ENCODE measurements at places on chromosomes 4 and X.

DNA sequence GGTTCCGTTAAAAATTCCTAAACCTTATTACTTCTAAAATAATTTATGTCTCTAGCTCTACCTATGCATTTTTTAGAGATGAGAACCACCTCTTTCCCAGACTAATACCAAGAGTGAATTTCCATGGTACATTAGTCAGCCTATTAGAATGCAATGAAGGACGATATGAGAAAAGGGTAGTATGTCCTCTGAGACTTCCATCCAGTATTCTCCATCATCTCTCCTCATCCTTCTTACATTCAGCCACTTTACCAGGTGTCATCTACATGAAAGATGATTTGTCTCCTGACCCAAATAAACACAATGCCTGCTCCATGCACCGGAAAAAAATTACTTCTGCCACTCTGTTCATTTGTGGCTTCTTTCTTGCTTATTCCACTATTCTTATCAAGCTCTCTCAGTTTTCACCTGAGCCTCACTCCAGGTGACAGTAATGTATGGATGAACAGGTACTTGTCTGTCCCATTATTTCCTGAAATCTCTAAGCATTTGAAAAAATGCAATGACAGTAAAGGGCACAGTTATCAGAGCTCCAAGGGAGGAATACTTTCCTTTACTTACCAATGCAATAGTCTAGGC is 97.9 kb downstream of the MAB21L2 start:
- no peak for DNase-seq

- DNase-seq: no peak
Measured at GRCh38 chr4:110610940-110611831, 11.7 kb downstream of the PITX2 start.

DNA sequence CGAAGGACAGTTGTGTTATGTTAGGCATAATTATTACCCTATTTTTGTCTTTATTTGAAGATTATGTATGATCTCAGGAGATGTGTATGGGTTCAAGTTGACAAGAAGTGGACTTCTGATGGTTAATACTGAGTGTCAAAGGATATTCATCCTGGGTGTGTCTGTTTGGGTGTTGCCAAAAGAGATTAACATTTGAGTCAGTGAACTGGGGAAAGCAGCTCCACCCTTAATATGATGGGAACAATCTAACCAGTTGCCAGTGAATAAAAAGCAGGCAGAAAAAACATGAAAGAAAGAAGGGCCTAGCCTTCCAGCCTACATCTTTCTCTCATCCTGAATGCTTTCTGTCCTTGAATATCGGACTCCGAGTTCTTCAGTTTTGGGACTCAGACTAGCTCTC is 332.6 kb downstream of the DTHD1 start:
- no peak for DNase-seq

DNA sequence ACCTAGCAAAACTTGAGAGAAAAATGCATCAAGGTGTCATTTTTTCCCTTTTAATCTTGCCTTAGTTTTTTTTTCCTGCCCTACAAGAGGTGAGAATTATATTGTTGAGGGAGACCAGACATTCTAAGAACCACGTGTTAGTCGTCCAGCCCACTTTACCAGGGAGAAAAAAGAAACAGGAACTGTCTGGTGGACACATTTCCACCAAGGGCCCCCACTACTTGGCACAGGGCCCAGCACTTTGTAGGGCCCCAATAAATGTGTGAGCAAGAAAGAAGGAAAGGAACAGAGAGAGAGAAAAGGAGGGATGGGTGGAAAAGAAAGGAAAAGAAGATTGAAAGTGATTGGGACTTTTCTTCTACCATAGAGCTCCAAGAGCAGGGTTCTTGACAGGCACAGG is 3.9 kb upstream of the EGFL6 start:
- DNase-seq: no peak

DNA sequence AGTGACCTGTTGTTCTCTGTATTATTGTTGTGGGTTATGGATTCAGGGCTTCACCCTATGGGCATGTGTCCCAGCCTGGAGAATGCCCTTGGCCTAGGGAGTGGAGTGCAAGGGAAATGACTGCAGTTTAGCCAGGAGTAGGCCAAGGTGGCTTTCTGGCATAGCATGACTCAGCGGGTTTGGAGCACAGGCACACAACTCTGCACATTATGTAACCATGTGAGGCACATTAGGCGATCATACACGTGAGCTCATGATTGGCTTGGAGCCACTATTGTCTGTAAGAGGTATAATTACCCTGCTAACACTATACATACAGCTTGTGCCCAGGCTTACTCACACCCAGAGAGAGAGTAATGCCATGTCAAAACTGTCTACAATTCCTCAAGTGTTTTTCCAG is 35.1 kb upstream of the TACR3 start:
- DNase-seq: no peak

- no peak for DNase-seq
Measured at GRCh38 chrX:71250841-71251240, 3.1 kb downstream of the ZMYM3 start.

DNA sequence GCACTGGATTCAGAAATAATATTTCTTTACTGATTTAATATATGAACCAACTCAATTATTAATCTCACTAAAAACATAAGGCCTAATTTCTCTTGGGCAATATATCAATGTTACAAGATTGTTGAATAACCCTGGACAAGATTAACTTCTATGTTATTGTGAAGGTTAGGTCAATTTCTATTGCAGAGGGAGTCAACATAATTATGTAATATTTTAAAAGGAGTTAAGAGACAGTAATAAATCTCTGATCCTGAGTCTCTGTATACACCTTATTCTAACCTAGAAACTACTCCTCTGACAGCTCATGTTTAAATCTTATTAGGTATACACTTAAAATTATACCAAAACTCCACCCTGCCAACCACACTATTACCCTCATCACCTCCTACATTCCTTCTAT is 15.1 kb upstream of the GPRIN3 start:
- DNase-seq: no peak

GRCh38 chr4:89026542-89026941 is 30.4 kb downstream of the FAM13A start:
- DNase-seq: no peak

DNA sequence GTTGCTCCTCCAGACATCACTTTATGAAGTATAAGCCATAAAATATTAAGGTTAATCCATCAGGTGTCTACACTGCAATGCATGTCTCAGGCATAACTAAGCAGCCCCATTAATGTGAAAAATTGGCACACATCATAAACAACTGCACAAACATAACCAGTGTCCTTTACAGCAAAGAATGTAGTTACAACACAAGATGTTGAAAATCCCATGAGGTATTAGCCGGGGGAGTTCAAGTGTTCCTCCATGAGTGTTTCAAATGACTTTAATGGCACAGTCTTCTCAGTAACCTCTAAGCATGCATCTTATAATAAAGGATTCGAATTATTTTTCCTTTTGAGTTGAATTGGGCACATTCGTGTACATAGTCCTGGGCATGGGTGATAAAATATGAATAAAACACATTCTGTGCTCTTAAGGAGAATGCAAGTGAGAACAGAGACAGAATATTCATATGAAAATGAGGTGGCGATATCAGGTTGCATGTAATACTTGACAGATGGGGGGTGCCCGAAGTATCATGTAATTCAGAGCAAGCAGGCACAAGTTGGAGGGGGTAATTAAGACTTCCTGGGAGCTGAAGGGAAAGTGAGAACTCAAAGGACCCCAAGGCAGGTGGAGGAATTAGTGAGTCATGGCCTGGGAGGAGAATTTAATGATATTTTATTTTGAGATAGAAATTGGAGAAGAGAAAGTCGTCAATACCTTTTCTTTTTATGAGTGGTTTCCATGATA is 18.2 kb upstream of the VCX2 start:
- DNase-seq: no peak

- no peak for DNase-seq
Measured at GRCh38 chrX:108224218-108224617, 132.6 kb downstream of the ATG4A start.

GRCh38 chr4:176729489-176729888 is 63.2 kb downstream of the VEGFC start:
- DNase-seq: no peak

- no peak for DNase-seq
Measured at GRCh38 chr4:111991797-111992196, 153.5 kb upstream of the FAM241A start.

- no peak for DNase-seq
Measured at GRCh38 chr4:176308441-176308840, 11.3 kb upstream of the SPCS3 start.

DNA sequence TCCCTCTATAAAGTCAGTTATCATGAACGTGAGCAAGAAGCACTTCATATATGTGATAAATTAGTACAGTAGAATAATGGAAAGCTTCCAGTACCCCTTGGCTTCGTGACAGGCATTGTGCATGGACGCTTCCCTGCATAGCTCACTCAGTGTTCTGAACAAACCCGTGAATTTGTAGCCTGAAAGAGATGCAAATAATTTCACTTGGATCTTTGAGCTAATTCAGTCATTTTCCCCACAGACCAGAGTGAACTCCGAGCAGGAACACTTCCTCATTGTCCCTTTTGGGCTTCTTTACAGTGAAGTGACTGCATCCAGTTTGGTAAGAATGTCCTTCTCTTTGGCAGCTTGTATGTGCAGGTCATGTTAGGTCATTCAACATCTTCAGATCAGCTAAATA is 50.1 kb downstream of the ADD1 start:
- no peak for DNase-seq

DNA sequence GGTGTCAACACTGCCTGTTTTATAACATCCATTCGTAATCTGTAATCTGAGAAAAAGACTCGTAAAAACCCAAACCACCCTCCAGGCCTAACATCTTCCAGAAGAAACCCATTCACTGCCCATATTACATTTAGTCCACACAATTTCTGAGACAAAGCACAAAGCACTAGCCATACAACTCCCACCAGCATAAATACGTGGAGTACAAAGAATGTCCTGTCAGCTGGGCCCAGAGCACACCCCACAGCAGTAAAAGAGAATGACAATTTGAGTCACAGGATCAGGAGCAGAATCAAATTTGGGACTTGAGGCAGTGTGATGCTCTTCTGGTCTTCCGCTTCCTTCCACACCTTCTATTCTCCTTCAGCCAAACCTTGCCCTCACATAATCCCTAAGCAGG is 6.8 kb downstream of the MECP2 start:
- no peak for DNase-seq

DNA sequence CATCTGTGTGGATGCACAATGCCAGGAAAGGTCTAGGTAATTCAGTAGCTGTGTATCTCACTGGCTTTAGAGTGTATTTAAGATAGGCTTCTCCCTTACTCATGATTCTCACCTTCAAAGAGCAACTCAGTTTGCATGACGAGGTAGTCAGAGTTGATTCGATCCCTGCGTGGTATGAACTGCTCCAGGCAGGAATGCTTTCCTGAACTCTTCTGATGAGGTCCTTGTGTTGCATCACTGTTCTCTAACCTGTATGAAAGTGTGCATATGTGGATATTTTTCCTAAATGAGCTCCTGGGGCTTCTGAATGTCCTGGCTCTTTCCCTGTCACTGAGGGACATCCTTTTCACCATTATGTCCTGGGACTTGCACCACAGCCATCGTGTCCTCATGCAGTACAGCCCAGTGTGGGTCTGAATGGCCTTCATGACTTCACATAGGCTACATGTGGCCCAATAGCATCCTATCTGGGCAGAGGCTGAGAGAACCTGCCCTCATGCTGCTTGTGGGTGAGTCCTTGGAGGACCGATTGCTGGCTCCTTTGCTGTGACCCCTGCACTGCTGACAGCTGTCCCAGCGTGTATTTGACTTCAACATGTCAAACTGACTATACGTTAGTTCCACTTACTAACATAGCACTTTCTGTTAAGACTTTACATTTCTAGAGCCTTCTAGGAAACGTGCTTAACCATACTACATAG is 65.3 kb upstream of the WDR1 start:
- DNase-seq: no peak

DNA sequence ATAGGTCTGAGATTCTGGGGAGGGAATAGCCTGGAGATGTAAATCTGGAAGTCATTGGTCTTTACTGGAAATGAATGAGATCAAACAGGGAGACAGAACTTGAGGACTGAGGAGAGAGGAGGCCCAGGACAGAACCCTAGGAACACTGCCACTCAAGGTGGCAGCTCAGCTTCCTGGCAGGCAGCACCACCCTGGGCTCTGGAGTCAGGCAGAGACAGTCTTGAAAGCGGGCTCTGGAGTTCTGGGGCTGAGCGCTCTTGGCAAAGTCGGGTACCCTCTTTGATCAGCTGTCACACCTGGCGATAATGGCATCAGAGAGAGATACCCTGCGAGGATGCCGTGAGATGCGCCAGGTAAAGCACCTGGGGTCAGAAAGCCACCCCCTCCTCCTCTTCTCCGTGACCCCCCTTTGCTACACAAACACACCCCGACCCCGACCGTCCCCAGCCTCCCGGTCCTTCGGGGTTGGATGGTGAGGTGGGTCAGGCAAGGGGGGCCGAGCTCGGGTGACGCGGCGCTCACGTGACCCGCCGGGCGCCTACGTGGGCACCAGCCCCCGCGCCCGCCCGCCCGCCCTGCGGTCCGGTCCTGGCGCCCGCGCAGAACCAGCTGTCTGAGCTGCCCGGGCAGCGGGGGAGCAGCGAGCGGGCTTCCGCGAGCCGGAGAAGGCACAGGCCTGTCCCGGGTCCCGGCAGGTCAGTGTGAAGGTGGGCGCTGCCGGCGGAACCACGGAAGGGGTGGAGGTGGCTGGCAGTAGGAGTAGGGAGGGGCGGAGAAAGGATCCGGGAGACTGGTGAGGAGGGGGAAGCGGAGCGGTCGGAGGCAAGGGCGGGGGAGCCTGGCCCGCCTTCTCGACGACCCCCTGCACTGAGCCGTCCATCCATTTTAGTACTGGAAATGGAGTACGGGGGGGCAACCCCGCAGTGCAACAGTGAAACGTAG is at the start of gene TCEAL3:
TCEAL3 (plus strand) TSS at position 600 of the 942 bp plus-strand sequence. CDS start 1,102 bp downstream, outside the sequence.
- no peak for DNase-seq

DNA sequence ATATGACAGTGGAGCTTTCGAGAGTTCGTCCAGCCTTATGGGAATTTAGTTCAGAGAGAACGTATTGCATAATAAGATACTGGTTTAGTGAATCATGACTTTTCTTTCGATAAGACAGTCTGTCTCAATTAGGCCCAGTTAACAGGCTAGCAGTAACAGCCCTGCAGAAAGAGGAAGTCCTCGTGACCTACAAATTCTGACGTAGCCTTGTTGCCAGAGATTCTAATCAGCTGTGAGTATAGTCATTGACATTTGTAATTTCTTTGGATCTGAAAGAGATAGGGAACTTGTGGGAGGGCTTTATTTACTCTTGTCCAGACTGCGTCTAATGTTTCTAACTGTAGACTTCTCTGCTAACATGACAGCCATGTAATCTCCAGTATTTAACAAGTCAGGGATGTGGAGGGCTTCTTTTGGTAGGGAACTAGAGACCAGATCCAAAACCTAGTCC is 15.8 kb downstream of the ART3 start:
- DNase-seq: no peak

DNA sequence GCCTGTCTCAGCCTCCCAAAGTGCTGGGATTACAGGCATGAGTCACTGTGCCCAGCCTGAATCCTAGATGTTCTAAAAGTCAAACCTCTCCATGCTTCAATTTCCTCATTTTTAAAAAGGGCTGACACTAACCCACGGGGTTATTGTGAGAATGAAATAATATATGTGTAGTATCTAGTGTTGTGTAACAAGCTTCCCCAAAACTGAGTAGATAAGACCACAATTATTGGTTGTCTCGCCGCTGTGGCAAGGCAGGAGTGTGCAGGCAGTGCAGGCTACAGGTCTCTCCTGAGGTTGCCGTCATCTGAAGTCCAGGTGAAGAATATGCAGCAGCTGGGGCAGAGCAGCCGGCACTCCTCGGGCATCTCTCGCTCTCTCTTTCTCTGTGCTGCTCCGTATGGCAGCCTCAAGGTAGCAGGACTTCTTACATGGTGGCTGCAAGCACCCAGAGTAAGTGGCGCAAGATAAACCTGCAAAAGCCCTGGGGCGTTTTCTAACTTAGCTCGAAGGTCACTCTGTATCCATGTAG is 30.9 kb downstream of the RAB33B start:
- no peak for DNase-seq
